ENCODE measurements at places on chromosomes 2 and 18.

DNA sequence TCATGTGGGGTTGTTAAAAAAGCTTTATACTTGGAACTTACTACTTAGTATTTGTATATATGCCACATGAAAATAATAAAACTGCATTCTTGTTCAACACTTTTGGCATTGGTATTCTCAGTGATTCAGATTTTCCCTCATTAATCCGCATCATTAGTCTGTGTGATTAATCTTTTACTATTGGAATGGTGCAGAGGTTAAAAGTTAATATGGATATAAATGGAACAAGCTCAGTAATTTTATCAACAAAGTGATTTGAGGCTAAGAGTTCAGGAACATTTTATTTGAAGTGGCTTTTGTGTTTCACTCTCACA lies 45.4 kb upstream of the REG3G start:
- DNase-seq: no peak

- no peak for DNase-seq
Measured at GRCh38 chr2:43044093-43044681, 182.2 kb downstream of the ZFP36L2 start.

DNA sequence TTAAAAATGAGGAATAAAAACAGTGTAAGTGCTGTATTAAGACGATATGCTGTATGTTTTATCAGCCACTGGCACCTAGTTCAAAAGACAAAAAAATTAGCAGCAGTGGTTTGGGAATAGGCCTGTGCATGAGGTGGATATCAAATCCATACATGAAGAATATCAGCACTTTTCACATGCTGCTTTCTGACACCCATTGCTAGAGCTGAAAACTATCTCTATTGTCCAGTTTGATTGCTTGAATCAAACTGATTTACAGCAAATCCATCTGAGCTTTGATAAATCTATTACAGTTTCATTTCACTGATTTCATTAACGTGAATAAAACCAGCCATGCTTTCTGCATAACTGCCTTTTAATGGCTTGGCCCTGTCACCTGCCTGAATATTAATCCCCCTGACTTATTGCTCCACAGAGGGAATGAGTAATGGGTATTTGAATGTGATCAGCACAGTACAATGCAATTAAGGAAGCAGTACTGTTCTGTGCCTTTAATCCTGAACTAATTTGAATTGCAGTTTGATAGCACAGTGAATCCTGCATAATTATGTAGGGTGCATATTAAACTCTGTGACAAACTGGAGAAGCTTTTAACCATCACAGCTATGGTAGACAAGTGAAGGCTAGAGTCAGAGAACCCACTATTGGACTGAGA lies 154.0 kb downstream of the GPD2 start:
- no peak for DNase-seq

DNA sequence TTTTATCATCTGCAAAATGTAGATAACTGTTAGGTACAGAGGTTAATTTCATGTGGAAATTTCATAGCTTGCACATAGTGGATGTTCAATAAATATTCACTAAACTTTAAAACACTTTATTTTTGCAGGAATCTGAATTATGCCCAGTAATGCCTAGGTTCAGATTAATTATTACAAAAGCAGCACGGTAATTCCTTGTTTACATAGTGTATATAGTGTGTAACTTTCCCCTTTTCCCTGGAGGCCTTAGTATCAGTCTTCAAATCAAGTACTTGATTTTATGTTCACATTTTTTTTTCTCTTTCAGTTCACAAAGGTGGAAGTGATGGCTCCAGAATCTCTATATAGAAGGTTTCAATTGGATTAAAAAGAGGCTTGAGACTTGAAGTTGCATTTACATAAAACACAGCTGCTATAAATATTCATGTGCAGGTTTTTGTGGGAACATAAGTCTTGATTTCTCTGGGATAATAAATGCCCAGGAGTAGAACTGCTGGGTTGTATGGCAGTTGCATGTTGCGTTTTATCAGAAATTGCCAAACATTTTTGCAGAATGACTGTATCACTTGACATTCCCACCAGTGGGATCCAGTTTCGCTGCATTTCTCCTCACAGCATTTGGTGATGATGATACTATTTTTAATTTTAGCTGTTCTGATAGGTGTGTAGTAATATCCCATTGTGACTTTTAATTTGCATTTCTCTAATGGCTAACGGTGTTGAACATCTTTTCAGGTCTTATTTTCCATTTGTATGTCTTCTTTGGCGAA lies 27.6 kb upstream of the LGALSL start:
- no peak for DNase-seq

DNA sequence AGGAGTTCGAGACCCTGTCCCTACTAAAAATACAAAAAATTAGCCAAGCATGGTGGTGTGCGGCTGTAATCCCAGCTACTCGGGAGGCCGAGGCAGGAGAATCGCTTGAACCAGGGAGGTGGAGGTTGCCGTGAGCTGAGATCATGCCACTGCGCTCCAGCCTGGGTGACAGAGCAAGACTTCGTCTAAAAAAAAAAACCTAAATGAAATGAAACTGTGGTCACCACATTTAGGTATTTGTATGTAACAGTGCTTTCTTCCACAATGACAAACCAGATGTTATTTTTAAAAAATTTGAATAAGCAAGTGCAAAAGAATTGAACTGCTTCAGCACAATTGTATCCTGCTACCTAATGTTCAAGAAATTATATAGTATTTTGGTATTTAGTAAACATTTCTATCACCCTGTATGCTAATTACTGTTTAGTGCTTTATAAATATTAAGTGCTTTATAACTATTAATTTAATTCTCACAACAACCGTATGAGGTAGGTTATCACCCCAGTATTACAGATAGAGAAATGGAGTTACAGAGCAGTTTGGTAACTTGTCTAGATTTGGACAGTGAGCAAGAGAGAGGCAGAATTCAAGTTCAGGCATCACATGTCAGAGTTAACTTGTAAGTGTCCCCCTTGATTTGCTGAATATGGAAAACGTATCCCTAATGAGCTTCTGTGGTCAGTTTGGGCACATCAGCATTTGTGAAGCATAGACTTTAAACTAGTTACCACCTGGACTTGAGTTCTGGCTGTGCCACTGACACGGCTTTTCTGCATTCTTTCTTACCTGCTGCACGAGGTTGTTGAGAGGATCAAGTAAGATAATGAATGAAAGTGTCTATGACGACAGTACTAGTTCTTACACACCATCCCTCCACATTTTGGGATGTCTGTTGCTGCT lies 14.4 kb downstream of the PHLPP1 start:
- no peak for DNase-seq

GRCh38 chr2:105754994-105755393 lies 10.3 kb downstream of the NCK2 start:
- no peak for DNase-seq

DNA sequence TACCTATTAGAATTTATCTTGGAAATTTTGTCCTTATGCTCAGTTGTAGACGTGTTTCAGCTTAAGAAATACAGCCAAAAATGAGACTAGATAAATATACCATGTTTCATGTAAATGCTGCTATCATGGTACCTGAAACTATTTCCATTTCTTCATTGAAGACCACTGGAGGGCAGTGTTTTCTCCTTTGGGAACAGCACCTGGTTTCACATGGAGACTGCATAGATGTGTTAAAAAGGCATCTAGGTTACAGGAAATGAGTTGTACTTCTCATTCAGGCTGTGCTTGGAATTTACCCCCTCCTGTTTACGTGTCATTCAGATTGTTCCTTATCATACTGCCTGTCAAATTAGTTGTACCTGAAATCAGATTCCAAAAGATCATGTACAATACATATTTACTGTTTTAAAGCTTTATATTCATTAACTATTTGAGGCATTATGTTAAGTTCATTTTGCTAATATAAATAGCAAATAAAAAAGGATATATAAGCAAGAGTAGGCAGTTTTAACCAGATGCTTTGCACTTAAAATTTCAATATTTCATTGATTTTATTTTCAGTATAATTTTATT lies 57.3 kb upstream of the PSMD14 start:
- DNase-seq: peak; percentile 34

DNA sequence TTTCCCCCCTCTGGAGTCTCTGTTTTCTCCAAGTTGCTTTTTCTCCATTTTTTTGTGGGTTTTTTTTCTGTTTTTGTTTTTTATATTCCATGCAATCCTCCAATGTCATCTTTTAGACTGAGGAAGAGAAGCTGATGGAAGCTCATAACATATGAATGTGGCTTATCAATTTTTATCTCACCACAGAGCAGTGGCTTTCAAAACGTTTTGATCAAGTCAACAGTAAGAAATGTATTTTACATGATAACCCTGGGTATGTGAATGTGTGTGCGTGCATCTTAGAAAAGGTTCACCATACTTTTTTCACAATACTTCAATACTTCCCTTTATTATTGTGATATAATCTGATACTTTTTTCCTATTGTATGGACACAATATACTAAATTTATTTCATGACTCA lies 64.6 kb upstream of the CDCA7 start:
- no peak for DNase-seq

GRCh38 chr2:80238692-80239469 lies 65.7 kb downstream of the LRRTM1 start:
- DNase-seq: no peak

- no peak for DNase-seq
Measured at GRCh38 chr18:40532046-40532445, 1423.0 kb upstream of the PIK3C3 start.

- no peak for DNase-seq
Measured at GRCh38 chr2:9020267-9020666, 16.8 kb upstream of the MBOAT2 start.

DNA sequence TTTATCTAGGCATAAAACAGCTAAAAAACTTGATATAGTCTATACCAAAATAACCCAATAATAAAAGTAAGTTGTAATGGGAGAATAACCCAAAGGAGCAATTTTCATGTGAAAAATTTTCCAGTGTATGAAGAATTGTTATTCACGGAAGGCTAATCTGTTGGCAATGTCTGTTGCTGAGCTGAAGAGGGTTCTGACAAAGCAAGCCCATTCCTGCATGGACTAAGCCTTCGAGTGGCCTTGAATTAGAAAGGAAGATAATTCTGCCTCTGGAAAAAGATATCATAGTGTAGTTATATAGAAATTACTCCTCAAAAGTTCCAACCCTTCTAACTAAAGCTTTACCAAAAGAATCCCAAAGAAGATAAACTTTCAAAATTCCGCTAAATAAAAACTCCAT lies 101.5 kb downstream of the MAP2 start:
- DNase-seq: no peak

DNA sequence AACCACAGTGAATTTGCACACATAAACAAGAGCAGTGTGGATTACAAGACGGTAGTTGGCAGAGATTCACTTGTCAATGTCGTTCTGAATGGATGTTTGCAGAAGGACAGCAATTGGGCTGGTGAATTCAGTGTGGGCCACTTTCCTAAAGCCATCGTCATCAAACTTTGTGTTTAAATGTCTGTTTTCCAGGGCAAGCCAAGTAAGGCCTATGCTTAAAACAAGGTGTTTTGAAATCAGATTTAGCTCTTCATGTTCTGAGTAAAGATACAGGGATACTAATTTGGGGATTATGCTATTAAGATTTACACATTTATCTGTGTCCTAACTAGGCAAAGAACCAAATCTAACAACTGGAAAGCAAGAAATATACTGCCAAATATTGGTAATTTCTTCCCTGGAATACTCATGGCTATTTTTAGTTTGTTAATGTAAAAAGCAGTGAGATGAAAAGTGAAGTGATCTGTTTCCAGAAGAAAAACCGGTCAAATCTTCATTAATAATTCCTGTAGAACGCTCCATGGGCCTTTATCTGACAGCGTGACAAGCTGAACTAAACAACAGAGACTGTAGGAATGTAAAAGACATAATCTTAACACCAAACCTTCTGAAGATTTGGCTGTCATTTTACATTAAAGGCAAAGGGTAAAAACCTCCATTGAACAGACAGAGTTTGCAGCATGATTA lies 175.7 kb downstream of the ICOS start:
- no peak for DNase-seq

DNA sequence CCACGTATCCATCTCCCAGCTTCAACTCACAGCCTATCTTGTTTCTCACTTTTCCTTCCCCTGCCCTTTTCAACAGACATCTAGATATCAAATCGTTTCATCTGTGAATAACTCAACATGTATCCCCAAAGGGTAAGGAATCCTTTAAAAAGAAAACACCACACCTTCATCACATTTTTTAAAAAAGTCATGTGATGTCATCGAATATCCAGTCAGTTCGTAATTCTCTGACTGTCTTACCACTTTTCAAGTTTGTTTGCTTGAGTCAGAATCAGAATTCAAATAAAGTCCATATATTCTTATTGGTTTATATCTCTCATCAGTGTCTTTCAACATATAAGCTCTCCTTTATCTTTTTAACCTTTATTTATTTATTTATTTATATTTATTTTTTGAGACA lies 5.4 kb upstream of the LONRF2 start:
- DNase-seq: no peak

- DNase-seq: no peak
Measured at GRCh38 chr2:158099716-158100115, 2.0 kb upstream of the UPP2 start.

DNA sequence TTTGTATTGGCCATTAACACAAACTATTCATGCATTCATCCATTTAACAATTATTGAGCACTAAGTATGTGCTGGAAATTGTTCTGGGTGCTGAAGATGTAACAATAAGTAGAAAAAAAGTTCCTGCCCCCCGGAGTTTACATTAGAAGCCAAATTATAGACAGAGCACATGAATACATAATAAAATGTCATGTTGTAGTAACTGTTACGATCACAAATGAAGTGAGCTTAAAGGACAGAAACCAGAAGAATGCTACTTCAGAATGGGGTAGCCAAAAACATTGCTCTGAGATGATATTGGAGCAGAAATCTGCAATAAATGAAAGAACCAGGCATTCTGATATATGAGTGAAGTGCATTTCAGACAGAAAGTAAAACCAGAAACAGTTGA lies 256.0 kb upstream of the SETBP1 start:
- no peak for DNase-seq

GRCh38 chr18:77053616-77054287 lies 78.8 kb downstream of the MBP start:
- no peak for DNase-seq

GRCh38 chr2:36658277-36658748 lies 38.2 kb upstream of the VIT start:
- DNase-seq: no peak

GRCh38 chr2:217838409-217838831 lies 164.4 kb downstream of the TNS1 start:
- no peak for DNase-seq

DNA sequence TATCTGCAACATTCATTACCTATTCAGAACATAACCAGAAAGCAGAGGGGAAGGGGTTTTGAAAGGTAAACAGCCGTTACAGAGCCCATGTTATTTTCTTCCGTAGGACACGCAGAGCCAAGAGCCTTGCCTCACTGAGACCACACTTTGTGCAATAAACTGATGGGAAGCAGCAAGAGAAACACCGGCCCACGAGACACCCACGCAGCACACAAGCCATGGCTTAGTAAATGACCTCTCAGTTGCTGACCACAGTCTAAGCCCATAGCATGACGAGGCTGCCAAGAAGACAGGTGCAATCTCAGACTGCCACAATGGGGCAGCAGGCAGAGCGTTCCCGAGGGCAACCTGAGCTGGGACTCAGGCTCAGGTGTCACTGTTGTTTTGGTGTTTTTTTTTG lies 59.6 kb downstream of the CABYR start:
- peak; percentile 8 for DNase-seq

DNA sequence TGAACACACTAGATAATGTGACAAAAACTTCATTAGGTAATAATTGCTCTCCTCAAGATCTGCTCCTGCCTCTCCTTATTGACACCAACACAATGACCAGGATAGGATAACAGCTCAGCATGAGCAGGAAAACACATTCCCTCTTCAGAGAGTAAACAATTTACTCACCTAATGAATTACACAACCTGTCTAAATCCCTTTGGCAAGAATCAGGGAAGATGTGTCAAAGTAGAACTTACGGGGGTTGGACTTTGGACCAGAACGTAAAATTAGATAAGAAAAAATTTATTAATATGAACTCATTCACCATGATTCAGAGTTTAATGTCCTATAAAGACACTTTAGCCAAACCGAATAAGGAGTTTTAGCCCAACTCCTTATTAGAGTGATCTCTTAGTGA lies 512.2 kb downstream of the SATB2 start:
- no peak for DNase-seq

All from cerebellum (tissue), 4 donors.